ENCODE measurements at places on chromosomes 1 and 21. TPM values are rescaled to one million over a fixed set of nuclear protein-coding genes. Genes with fewer than 3 reads are reported as not detected.

GRHL3 gene
- total RNA-seq: 1.1 TPM

DNA sequence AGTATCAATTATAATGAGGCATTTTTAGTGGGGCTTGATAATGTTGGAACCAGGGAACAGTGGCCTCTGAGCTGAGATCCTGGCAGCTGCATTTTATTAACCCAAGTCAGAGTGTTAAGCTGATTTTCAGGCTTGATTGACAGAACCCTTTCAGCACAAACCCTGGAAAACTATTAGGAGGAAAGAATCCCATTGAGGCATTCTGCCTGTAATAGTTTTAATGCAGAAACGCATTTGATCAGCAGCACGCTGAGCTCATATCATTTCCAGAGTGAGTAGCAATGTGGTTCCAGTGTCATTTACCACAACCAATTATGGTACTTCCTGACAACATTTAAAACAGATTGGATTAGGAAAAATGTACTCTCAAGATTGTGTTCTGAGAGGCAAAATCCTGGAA is 78.3 kb upstream of the BARHL2 start:
- ATAC-seq: no peak

GRCh38 chr1:33292726-33293340 is 28.1 kb downstream of the A3GALT2 start:
- no peak for ATAC-seq

DNA sequence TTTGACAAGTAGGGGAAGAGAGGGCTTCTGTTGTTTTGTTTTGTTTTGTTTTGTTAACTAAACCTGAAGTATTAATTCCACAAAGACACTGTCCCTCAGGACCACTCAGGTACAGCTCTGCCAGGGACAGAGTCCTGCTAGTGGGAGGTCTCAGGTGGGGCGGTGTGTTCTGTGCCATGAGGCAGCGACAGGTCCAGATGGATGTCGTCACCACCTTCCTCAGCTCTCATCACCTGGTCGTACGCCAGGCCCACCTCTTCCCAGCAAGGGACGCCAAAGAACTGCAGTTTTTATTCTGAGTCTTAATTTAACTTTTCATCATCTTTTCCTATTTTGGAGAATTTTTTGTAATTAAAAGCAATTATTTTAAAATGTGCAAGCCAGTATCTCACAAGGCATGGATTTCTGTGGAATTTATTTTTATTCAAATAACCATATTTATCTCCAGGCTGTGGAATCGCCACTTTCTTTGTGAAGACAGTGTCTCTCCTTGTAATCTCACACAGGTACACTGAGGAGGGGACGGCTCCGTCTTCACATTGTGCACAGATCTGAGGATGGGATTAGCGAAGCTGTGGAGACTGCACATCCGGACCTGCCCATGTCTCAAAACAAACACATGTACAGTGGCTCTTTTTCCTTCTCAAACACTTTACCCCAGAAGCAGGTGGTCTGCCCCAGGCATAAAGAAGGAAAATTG is 62.5 kb downstream of the POFUT2 start:
- ATAC-seq: no peak

DNA sequence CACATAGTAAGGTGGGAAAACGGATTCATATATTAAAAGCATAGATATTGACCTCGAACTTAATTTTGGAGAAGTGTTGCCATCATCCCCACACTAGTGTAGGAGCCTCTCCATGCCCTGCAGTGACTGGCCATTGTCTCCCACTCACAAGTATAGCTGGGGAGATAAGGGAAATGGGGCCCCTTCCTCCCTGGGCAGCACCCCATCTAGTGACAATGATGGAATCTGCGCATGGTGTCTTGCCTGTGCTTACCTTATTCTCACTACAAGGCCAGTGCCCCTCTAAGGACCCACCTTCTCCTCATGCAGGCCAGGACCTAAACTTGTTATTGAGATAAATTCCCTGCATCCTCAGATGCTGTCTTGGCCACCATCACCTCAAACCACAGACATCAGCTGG is 374.9 kb downstream of the NTNG1 start:
- ATAC-seq: no peak

Data from motor neuron (in vitro differentiated cells).